ENCODE measurements at places on chromosomes 12 and 14.
A peak's percentile ranks its signal among the peaks of the same experiment; 100 is the strongest.

- DNase-seq = no peak
Observed at GRCh38 chr14:99777951-99778350, 15.3 kb upstream of the EML1 start.

DNA sequence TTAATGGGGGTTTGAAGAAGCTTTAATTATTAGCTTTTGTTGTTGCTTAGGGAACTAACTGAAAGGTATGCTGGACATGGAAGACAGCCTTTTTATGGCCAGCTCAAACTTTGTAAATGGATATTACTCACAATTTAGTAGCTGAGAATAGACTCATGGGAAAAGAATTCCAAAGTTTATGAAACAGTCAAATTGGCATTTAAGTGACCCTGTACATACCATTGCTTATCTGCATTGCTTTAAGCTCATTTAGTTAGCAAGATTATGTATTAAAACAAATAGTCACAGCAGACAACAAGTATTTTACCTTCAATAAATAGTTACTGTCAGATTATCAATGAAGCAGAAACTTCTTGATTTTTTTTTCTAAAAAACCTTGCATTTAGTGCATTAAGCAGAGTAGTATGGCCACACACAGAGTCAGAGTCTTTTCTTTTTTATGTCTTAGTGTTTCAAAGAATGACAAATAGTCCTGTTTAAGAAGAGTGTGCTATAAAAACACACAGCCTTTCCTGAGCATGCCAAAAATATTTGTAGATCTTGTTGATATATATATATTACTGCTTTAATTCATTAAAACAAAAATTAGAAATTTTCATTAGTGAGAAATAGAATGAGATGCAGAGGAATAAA is 102.2 kb downstream of the TTC6 start:
- no peak for DNase-seq

DNA sequence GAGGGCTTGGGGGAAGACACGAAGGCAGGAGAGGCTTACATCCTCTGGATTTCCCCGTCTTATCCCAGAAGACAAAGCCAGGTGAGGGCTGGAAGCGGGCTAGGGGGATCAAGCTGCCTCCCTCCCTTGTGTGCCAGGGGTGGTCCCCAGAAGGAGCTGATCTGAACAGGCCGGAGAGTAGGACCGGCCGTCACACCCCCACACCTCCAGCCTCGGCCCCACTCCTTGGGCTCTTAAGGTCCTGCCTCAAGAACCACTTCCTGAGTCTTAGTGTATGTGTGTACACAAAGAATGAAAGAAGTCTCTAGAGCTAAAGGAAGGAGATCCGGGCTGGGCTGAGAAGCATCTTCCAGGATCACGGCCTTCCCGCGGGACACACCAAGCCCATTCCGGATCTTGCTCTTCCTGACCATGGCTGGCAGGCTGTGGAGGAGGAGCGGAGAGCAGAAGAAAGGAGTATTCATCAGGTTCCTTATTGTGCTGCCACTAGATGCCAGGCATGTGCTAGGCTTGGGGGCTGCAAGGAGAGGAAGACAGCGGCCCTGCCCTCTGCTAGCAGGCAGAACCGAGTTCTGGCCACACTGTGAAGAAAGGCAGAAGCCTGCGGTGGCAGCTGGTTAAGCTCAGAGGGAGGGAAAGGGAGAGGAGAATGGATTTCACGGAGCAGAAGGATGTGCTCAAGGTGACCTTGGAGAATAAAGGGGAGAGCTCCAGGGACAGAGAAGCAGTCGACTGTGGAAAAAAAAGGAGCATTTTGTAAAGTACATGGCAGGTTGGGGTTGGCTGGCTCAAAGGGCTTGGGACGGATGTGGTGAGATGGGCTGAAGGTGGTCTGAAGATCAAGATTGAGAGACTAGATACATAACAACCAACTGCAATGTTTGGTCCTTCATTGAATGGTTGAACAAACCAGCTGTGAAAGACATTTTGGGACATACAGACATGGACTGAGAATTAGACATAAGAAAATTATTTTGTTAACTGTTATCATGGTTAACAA is 1.3 kb upstream of the CD63 start:
- peak; percentile 55 for DNase-seq

DNA sequence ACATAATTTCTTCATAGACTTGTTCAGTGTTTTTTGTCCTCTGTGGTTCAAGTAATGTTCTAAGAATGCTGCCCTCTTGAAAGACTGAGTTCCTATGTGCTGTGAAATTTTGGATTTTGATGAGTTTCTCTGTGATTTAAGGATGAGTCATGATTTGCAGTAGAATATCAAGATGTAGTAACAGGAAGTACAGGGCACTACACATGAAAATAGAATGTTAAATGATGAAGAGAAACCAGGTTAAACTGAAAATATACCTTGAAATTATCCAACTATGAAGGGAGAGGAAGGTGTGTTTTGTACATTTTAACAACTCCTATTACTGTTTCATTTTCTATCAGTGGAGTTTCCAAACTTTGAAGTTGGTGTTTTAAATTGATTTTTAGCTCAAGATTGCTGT is 4.8 kb downstream of the ELK3 start:
- DNase-seq = no peak

DNA sequence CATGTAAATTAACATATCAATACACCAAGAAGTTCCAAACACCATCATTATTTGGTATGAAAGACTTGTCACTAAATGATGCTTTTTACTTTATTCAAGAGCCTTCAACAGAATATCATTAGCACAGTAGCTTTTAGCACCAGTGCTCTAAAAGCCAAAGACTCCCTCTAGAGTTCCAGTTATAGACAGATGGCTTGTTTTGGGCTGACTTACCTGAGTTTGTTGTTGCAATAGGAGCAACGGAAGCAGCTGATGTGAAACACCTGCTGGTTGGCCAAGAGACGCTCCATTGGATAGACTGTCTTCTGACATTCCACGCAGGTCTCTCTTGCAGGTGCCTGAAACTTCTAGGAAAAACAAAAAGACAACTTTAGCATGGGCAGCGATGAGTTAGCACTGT is 14.5 kb upstream of the CERS5 start:
- DNase-seq = no peak

DNA sequence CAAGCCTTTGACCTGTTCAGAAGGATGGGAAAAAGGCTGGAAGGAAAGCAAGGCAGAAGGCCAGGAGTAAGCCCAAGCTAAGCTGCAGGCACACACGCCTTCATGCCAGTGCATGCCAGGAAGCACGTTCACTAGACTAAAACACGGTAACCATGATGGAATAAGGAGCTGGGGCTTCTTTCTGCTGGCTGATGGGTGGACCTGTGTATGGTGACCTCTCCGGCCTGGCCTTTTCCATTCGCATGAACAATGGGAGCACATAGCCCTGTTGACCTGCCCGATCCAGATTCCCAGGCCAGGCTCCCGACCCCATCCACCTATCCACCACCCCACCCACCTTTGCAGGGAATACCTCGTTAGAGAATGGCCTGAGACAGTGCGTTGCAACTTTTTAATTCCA is 22.8 kb downstream of the VSX2 start:
- DNase-seq = no peak

GRCh38 chr14:100903672-100904185 is at the start of gene RTL1:
RTL1 (minus strand) TSS chr14:100903722; CDS start chr14:100884788, 18,934 bp downstream.
- DNase-seq = no peak

DNA sequence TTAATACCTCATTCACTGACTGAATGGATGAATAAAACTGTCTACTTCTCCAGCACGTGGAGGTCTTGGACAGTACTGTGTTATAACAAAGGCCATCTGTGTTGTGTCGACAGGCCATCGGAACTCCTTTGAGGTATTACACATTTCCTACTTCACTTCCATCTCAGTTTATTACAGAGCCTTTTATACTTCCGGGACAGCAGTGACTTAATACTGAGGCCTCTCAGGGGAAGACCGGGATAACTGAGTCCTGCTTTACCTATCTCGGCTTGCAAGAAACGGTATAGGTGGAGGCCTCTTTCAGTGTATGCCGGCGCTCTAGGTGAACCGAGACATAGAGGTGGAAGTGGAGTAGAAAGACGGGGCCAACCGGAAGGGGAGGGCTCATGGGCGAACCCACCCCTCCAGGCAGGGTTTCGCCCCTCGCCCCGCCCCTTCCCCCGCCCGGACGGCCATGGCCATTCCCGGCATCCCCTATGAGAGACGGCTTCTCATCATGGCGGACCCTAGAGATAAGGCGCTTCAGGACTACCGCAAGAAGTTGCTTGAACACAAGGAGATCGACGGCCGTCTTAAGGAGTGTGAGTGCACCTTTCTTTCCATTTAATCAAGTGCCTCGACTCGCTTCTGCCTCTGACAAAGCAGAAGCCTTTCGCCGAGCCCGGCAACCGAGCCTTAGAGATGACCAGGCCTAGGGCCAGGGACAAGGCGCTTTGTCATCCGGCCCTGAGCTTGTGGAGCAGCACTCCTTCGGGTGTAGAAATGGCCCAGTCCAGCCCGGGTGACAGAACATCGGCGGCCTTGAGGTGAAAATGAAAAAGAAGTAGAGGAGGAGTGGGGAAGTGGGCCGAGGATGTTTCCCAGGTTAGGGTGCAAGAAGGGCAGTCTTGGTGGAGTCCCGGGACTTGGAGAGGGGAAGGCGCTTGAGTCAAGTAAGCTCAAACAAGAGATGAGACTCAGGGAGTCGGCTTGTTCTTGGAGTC is at the start of gene PSMC6:
TSS of gene PSMC6 (plus strand) at position 477 of the 983 bp plus-strand sequence. CDS start at position 497, 20 bp downstream.
- DNase-seq = peak; percentile 57

DNA sequence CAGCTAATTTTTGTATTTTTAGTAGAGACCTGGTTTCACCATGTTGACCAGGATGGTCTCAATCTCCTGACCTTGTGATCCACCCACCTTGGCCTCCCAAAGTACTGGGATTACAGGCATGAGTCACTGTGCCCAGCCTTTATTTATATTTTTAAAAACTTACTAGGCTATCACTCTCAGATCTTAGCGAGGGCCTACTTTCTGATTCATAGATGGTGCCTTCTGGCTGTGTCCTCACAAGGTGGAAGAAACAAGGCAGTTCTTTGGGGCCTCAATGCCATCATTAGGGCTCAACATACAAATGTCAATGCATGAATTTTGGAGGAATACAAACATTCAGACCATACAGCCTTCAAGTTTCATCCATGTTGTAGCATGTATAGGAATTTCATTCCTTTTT is 2.4 kb upstream of the DGLUCY start:
- DNase-seq = no peak

GRCh38 chr12:24768415-24768814 is 180.5 kb downstream of the BCAT1 start:
- no peak for DNase-seq

DNA sequence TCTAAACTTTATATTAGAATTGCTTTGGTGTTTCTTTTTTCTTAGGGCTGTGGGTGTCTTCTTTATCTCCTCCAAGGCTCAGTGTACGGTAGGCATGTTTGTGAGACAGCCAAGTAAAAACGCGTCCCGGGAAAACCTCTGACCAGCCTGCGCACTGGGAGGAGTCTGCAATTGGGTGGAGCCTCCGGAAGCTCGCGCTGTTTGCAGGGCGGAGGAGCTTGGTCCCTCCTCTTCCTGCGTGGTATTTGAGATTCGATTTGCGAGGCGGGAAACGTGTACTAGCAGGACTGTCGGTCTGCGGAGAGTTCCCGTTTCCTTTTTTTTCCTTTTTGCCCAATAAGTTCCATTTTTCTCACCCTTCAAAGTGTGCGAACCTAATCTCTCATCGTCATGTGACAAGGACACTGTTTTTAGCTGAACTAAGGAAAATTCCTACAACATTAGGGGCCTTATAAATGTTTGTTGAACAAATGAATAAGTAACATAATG is 182.1 kb upstream of the OTX2 start:
- DNase-seq = no peak

DNA sequence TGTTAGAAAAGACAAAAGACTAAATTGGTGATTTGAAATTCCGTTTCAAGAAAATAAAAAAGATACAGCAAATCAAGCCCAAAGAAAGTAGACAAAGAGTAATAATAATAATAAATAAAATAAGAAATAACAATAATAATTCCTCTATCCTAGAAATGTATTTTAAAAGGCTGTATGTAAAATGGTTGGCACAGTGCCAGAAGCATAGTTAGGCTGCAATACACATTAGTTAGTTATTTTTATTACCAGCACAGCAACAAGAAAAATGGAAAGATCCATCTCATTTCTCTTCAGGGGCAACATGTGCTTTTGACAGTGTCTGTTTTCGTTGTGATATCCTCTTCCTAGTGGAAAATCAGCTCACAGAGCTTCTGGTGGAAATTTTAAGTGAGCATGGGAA is 174.1 kb upstream of the TMTC1 start:
- no peak for DNase-seq

DNA sequence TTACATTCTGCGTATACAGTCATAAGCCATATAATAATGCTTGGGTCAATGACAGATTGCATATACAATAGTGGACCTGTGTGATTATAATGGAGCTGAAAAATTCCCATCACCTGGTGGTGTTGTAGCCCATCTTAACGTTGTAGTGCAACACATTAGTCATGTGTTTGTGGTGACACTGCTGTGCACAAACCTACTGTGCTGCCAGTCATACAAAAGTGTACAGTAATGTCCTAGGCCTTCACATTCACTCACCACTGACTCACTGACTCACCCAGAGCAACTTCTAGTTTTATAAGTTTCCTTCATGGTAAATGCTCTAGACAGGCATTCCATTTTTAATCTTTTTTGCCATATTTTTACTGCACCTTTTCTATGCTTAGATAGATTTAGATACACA is 194.8 kb upstream of the SEL1L start:
- no peak for DNase-seq
